Immature natural killer cell (primary cell): ENCODE measurements at places on chromosomes 1 and 21. TPM values are rescaled to one million over a fixed set of nuclear protein-coding genes. Genes with fewer than 3 reads are reported as not detected.

Gene CD52
- polyA plus RNA-seq = 3,975 TPM

Gene TRIM67
- polyA plus RNA-seq = not detected

Gene PRRC2C
- polyA plus RNA-seq = 21.6 TPM

Gene DMRTB1
- not detected for polyA plus RNA-seq

Gene DNAI4
- polyA plus RNA-seq = not detected

Gene SMCP
- polyA plus RNA-seq = not detected

Gene VPS26C
- polyA plus RNA-seq = 90.8 TPM

Gene SPATA21
- polyA plus RNA-seq = not detected

Gene BLACAT1
- not detected for polyA plus RNA-seq

Gene GJA4
- polyA plus RNA-seq = not detected

Gene TIE1
- polyA plus RNA-seq = 8.8 TPM

Gene LCE2A
- not detected for polyA plus RNA-seq

Gene TNFRSF18
- 105 TPM for polyA plus RNA-seq

Gene ZNF683
- 61.3 TPM for polyA plus RNA-seq

Gene TMEM52
- 0.18 TPM for polyA plus RNA-seq

Gene DCST1
- not detected for polyA plus RNA-seq

Gene SLC1A7
- polyA plus RNA-seq = 4.8 TPM

Gene JAM2
- polyA plus RNA-seq = not detected

Gene ZYG11B
- 8.9 TPM for polyA plus RNA-seq

Gene SYNJ1
- polyA plus RNA-seq = 2.1 TPM

Gene SLAMF9
- polyA plus RNA-seq = not detected

Gene DMBX1
- not detected for polyA plus RNA-seq

Gene TFF3
- not detected for polyA plus RNA-seq

Gene CSF3R
- polyA plus RNA-seq = 0.91 TPM

Gene ETS2
- polyA plus RNA-seq = 4.2 TPM

Gene LRRC71
- polyA plus RNA-seq = not detected

Gene EXTL1
- not detected for polyA plus RNA-seq

Gene CYP4X1
- not detected for polyA plus RNA-seq

Gene B3GALT6
- 13.9 TPM for polyA plus RNA-seq

Gene GBP5
- 90.8 TPM for polyA plus RNA-seq

Gene UTS2
- polyA plus RNA-seq = 20.1 TPM

Gene HRNR
- not detected for polyA plus RNA-seq
